ENCODE measurements at places on chromosomes 3 and 15.
A peak's percentile ranks its signal among the peaks of the same experiment; 100 is the strongest.

- H3K36me3 ChIP-seq, result no peaks in the 10 kb centered on the region
- DNase-seq, result no peak
- no peaks in the 10 kb centered on the region for H3K27me3 ChIP-seq
- no peak overlapping the region for H3K4me3 ChIP-seq
- H3K4me1 ChIP-seq, result no peaks in the 10 kb centered on the region
- H3K27ac ChIP-seq, result no peak overlapping the region
Measured at GRCh38 chr3:161800985-161801559, 304.5 kb downstream of the OTOL1 start.

DNA sequence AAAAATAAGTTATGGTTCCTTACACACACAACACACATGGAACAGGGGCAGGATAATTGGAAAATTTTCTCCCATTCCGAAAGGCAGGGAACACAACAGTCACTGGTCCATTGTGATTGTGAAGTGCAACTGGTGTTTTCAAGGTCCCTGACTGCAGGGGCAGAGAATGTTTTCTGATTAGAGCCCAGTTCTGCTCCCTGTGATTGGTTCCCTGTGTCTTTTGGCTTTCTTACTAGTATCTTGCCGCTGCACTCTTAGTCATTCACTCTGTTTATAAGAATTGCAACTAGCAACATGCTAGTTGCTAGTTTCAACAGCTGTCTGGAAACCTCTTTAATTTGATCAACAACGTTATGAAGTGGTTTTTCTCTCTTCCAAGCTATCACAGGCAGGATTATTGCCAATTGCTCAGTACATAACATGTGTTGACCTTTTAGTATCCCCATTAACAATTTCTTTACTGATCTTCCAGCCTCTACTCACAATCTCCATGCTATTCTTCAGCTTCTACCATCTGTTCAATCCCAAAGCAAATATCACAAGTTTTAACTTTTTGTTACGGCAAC is 177.5 kb downstream of the EPHA6 start:
- H3K4me1 ChIP-seq, result no peaks in the 10 kb centered on the region
- no peak overlapping the region for H3K27ac ChIP-seq
- no peaks in the 10 kb centered on the region for H3K36me3 ChIP-seq
- no peaks in the 10 kb centered on the region for H3K27me3 ChIP-seq

DNA sequence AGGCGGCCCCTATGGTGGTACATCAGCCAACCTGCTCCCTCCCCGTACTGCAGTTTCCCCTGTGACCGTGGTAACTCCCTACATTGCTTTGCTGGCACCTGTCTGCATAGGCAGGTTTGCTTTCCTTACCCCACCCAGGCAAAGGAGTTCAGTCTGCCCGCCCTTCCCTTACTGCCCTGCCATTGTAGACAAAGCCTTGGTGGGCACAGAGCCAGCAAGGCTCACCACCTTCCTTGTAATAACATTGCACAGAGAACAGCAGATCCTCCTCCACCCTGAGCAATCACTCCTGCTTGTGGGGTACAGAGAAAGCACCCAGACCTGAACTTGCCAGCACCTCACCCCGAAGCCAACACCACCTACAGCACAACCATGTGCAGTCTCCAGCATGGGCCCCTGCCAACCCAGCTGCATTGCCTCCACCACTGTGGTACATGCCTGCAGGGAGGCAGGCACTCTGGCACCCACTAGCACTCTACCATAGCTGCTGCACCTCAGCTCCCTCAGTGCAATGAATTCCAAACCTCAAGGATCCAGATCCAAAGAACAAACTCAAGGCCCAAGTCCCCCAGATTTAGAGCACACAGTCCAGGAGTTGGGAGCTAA is 192.7 kb upstream of the KCNMB2 start:
- no peak overlapping the region for H3K27ac ChIP-seq
- H3K27me3 ChIP-seq, result no peaks in the 10 kb centered on the region
- no peaks in the 10 kb centered on the region for H3K36me3 ChIP-seq

DNA sequence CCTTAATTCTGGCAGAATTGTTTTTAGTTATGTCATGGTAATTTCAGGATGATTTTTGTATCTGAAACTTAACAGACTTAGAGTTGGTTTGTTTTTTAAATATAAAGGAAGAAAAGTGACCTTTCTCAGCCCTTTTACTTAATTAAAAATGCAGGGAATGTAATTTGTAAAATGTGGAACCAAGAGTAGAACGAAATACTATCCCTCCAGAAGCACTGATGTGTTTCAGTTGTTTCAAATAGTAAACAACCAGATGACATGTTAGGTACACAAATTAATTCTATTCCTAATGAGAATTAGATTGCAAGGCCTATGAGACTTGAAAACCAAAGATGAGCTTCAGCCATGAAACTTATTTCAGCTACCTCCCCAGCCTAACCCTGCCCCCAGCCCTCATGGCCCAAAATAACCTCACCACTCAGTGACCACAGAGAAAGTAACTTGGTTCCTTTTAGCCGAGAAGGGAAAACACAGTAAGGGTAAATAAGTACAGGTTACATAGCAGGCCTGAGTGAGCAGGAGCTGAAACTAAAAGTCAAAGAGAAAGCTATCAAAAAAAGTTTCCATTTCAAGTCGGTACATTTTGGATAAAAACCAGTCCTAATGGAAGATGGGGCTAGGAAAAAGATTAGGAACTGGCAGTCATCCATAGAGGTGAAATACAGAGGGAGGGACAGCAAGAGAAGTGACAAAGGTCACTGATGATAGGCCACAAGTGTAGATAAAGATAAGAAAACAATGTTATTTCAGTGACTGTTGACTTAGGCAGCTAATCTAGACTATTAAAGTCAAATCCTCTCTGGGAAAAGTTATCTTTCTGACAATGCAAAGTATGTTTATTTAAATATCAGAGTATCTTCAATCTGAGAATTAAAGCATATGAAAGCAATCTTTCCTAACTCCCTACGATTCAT is 23.2 kb downstream of the SENP8 start:
- no peaks in the 10 kb centered on the region for H3K36me3 ChIP-seq
- H3K4me1 ChIP-seq, result no peaks in the 10 kb centered on the region
- DNase-seq, result no peak
- H3K27ac ChIP-seq, result no peak overlapping the region
- no peaks in the 10 kb centered on the region for H3K27me3 ChIP-seq

DNA sequence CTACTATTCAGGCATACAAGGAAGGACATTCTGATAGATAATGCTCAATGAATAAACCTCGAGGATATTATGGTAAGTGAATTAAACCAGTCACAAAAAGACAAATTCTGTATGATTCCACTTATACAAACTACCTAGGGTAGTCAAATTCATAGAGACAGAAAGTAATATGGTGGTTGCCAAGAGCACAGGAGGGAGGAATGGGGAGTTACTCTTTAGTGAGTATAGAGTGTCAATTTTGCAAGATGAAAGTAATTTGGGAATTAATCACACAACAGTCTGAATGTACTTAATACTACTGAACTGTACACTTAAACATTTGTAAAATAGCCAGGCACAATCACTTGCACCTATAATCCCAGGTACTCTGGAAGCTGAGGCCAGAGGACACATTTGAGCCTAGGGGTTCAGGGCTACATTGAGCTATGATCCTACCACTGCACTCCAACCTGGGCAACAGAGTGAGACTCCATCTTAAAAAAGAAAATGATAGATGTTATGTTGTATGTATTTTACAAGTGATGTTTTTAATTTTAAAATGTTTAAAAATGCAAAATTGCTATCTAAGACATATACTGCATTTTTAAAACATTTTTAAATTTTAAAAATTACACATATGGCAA is 91.0 kb downstream of the NPAP1 start:
- no peak overlapping the region for H3K27ac ChIP-seq
- DNase-seq, result no peak
- no peaks in the 10 kb centered on the region for H3K4me1 ChIP-seq

- H3K4me3 ChIP-seq, result no peak overlapping the region
- H3K36me3 ChIP-seq, result peaks cover 5% of the 10 kb centered on the region
- no peaks in the 10 kb centered on the region for H3K4me1 ChIP-seq
- DNase-seq, result no peak
- no peak overlapping the region for H3K27ac ChIP-seq
Measured at GRCh38 chr3:134542287-134542958, 56.6 kb downstream of the CEP63 start.

DNA sequence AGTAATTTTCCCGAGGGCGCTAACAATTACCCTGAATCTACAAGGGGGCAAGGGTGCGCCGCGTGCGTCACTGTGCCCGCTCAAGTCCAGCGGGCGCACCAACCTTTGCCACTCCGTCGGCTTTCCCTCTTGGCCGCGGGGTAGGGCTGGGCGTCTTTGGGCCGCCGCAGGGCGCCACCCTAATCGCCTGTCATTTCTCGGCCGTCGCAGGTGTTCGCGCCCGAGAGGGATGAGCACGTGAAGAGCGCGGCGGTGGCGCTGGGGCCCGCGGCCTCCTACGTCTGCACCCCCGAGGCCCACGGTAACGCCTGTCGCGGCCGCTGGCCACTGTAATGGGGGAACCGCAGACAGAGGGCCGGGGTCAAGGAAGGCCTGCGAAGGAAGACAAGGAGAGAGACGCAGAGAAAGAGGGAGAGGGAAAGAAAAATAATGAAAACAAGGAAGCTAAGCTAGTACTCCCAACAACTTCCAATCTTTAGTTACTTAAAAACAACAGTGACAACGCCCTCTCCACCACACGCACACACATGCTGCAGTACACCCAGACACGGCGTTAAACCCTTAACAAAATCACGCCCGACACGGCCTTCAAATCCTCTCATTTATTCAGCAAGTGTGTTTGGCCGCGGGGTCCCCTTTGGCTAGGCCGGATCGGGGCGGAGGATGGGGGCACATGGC is 3.8 kb downstream of the SKOR1 start:
- no peaks in the 10 kb centered on the region for H3K36me3 ChIP-seq
- peaks cover 100% of the 10 kb centered on the region for H3K27me3 ChIP-seq
- peaks cover 35% of the 10 kb centered on the region for H3K4me1 ChIP-seq
- peak overlapping the region; percentile 46 for H3K4me3 ChIP-seq

DNA sequence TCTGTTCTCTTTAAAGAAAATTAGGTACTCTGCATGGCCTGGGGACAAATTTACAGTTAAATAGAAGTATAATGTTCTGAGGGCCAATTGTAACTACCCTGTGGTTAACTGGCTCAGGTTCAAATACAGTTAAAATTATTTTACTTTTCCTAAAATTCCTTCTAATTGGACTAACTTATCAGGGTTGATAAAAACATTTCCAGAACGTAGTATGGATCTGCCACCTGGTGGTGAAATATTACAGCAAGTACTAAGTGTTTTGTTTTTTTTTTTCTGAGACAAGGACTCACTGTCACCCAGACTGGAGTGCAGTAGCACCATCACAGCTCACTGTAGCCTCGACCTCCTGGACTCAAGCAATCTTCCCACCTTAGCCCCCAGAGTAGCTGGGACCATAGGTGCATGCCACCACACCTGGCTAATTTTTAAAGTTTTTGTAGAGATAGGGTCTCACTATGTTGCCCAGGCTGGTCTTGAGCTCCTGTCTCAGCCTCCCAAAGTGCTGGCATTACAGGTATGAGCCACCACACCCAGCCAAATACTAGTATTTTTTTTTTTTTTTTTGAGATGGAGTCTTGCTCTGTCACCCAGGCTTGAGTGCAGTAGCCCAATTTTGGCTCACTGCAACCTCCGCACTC is 29.2 kb downstream of the NEO1 start:
- H3K36me3 ChIP-seq, result no peaks in the 10 kb centered on the region
- no peak overlapping the region for H3K4me3 ChIP-seq
- no peak overlapping the region for H3K27ac ChIP-seq
- H3K4me1 ChIP-seq, result no peaks in the 10 kb centered on the region
- DNase-seq, result no peak

DNA sequence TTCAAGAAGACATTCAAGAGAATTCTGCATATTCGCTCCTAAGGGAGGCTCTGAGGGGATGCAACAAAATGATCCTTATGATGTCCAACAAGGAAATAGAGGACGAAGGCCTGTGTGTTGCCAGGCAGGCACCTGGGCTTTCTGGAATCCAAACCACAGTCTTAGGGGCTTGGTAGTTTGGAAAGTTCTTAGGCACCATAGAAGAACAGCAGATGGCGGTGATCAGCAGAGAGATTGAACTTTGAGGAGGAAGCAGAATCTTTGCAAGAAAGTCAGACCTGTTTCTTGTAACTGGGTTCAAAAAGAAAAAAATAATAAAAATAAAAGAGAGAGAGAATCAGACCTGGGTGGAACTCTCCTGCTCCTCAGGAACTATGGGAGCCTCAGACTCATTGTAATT is 11.7 kb upstream of the ATG7 start:
- no peaks in the 10 kb centered on the region for H3K27me3 ChIP-seq
- H3K4me3 ChIP-seq, result no peak overlapping the region
- H3K27ac ChIP-seq, result no peak overlapping the region
- H3K36me3 ChIP-seq, result no peaks in the 10 kb centered on the region
- no peak for DNase-seq
- H3K4me1 ChIP-seq, result no peaks in the 10 kb centered on the region

DNA sequence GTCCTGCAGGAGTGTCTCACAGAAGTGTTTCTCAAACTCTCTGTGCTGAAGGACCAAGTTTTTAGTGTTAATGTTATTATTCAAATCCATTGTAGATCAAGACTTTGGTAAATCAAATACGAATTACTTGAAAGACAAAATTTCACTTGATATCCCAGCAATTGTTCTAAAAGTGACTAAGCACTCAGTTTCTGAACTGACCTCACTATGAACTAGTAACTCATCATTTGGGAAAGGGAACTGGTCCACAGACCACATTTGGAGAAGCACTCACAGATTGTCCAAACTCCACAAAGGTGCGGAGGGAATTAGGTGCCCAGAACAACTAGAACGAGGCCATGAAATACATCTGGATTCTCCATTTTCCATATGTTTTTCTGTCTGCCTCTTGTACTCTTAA is 25.6 kb downstream of the FAM43A start:
- no peak overlapping the region for H3K4me3 ChIP-seq
- peaks cover 5% of the 10 kb centered on the region for H3K4me1 ChIP-seq
- no peaks in the 10 kb centered on the region for H3K27me3 ChIP-seq
- no peak for DNase-seq
- no peak overlapping the region for H3K27ac ChIP-seq

DNA sequence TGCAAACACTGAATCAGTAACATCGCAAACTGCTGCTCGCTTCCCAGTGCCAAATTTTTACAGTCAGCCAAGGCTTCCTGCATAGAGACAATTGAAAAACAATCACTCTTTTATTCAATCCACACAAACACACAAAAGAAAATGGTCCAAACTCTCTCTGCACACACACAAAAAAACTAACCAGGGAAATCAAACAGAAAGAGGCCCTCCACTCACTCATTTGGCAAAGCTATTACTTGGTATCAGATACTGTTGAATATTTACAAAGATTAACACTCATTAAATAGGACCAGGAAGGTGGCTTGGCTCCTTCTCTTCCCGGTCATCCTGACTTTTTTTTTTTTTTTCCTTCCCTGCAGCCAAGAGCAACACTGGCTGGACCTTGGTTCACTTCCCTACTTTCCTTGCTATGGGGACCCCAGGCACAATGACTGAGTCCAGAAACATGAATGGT is 62.4 kb upstream of the SPATA12 start:
- no peaks in the 10 kb centered on the region for H3K27me3 ChIP-seq
- DNase-seq, result no peak
- no peaks in the 10 kb centered on the region for H3K4me1 ChIP-seq
- H3K4me3 ChIP-seq, result no peak overlapping the region
- no peak overlapping the region for H3K27ac ChIP-seq

- H3K27ac ChIP-seq, result no peak overlapping the region
- H3K4me3 ChIP-seq, result no peak overlapping the region
- no peak for DNase-seq
- no peaks in the 10 kb centered on the region for H3K36me3 ChIP-seq
Measured at GRCh38 chr3:114756506-114757279, 390.4 kb downstream of the ZBTB20 start.

GRCh38 chr15:64775551-64776401 is at the start of gene RBPMS2:
TSS of gene RBPMS2 (minus strand) at chr15:64775589. CDS start at chr15:64775319, 270 bp downstream.
- no peaks in the 10 kb centered on the region for H3K27me3 ChIP-seq
- H3K4me1 ChIP-seq, result peaks cover 23% of the 10 kb centered on the region
- DNase-seq, result peak; percentile 62

Measured in H1 (cell line).